ENCODE measurements at places on chromosomes 1 and 21.

GRCh38 chr1:34865981-34866761 is 6.6 kb upstream of the SMIM12 start:
- DNase-seq: peak; percentile 29

- peak; percentile 8 for DNase-seq
Measured at GRCh38 chr1:29465755-29466154, 229.4 kb downstream of the PTPRU start.

DNA sequence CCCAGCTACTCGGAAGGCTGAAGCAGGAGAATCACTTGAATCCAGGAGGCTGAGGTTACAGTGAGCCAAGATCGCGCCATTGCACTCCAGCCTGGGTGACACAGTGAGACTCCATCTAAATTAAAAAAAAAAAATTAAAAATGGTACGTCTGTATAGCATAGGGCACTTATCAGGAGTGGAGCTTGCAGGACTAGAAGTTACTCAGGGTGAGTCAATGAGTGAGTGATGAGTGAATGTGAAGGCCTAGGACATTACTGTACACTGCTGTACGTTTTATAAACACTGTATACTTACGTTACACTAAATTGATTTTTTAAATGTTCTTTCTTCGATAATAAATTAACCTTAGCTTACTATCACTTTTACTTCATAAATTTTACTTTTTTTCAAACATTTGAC is 183.6 kb downstream of the NR5A2 start:
- no peak for DNase-seq

DNA sequence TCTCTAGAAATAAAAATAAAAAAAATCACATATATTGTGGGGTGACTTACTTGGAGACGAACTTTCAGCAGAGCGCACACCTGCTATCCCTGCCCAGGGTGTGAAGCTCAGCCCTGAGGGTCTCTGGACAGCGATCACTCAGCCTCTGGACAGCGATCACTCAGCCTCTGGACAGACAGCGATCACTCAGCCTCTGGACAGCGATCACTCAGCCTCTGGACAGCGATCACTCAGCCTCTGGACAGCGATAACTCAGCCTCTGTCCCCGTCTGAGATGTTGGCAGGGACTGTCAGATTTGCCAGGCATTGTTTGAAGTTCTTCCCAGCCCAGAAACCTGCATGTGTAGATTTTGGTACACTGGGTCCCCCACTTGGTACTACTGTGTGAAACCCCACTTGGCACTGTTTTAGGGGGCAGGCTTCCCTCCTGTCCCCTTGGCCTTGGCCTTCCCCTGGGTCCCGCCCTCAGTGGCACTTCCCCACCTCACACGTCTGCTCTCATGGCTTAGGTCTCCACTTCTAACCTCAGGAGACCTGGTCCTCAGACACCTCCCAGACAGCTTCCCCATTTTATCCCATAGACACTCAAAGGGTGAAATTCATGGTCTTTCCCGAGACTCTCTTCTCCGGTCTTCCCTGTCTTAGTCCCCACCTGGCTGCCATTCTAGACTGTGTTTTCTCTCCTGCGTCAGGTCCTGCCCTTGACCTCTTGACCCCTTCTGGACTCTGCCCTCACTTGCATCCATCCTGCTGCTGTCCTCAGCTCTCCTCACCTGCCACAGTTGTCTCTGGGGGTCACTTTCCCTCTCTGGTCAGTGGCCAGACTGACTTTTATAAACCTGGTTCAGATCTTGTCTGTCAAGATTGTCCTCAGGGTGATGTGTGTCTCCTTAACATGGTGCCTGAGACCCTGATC is 10.2 kb downstream of the PSEN2 start:
- no peak for DNase-seq

DNA sequence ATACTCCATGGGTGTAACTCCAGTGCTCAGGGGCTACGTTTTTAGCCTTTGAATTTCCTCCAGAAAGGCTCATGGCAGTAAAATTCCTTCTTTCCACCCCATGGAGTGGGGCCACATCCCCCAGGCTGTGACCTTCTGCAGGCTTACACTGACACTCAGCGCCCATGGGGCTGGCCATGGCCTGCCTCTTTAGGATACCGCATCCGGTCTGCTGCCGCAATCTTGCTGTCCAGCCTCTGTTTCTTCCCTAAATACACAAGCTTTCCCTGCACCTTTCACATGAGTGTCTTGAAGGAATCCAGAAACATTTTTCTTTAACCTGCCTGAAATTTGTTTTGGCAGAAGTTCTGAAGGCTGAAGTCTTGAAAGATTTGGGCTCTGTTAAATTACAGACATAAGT is 170.5 kb downstream of the NTMT2 start:
- no peak for DNase-seq

GRCh38 chr1:53291574-53291973 is 36.3 kb downstream of the LRP8 start:
- DNase-seq: no peak

DNA sequence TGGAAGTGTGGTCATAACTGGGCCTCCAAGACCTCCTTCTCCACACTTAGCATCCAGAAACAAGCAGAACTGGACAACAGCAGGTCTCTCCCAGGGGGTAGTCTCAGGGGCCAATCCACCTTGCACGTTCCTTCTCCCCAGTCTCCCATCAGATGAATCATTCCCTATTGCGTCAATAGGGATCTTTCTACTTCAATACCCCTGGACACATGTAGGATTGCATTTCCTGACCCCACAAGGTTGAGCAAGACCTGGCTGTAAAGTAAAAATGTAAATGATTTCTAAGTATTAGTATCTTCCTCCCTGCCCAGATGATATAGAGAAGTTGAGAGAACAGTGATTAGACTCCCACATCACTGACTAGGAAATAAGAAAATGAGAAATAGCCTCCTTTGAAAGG is 224.5 kb upstream of the CSF3R start:
- no peak for DNase-seq

- no peak for DNase-seq
Measured at GRCh38 chr1:225713281-225713680, 60.4 kb upstream of the ENAH start.

GRCh38 chr21:42073145-42074099 is 2.3 kb downstream of the UMODL1 start:
- DNase-seq: no peak
